ENCODE measurements at places on chromosomes 11 and 22. TPM values are rescaled to one million over a fixed set of nuclear protein-coding genes. Genes with fewer than 3 reads are reported as not detected.

- no peak overlapping the region for H3K27ac ChIP-seq
- no peaks in the 10 kb centered on the region for H3K36me3 ChIP-seq
- H3K4me1 ChIP-seq, result no peaks in the 10 kb centered on the region
These were observed 16.4 kb downstream of the ATP5MG start for GRCh38 chr11:118417801-118418200.

The PCSK7 gene
- total RNA-seq, result 58.6 TPM

The OR6A2 gene
- total RNA-seq, result 0.17 TPM

The FADD gene
- total RNA-seq, result 44.1 TPM

Data from MCF 10A (cell line).